Stimulated activated CD4-positive, alpha-beta T cell treated with anti-CD3 and anti-CD28 coated beads, Interleukin-1b, Interleukin-23, amount 100 ng/mL, for 1 hour (primary cell): ENCODE measurements at places on chromosomes 6 and 20.

DNA sequence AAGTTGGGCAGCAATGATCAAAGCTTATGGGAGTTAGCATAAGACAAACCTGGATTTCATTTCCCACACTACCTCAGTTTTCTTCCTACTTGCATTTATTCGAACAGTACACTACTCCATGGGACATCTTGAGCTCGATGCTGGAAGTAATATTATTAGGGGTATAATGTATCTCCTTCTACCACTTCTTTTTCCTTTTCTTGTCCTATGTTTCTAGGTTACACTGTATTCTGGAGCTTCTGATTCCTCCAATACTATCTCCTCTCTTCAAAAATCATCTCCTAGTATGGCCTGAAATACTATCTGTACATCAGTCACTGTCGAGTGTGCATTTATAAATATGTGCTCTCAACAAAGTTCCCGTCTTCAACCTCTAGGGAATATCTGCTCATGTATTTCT, 124.4 kb downstream of the MAP7 start:
- DNase-seq = no peak

GRCh38 chr6:27183060-27183832, 64.3 kb upstream of the PRSS16 start:
- DNase-seq = no peak

DNA sequence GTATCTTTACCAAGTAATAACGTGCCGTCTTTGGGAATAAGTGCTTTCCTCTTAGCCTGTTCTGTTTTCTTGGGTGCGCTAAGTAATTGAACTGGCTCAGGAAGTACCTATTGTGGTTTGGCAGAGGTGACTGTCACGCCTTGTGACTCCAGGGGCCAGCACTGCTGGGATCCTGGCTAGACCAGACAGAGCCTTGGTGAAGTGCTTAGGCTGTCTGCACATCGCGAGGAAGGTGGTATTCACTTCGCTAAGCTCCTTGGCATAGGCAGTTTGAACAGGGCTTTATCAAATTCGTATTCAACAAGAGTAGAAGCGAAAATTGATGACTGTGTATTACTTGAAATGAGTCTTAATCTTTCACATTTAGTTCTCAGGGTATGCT, 17.6 kb downstream of the PRDM1 start:
- no peak for DNase-seq

DNA sequence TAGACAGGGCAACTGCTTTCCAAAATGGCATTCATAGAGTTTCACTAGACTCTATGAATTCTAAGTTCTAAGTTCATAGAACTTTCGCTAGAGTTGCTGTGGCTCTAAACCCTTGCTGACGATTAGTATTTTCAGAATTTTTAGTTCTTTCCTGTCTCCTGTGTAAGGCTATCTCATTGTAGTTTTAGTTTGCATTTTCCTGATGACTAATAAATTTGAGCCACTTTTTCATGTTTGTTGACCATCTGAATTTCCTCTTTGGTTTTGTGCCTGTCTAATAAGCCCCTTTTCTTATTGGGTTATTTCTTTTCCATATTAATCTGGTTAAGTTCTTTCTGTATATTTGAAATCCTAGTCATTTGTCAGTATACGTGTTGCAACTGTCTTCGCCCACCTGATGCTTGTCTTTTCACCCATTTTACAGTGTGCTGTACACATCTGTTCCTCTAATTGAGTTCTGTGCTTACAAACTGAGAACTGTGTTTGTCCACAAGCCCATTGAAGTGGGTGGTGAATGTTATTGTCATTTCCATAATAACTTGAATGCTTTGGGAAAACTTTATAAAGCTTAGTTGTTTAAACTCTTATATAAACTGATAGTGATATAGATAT, 177.7 kb upstream of the CDYL start:
- no peak for DNase-seq
